Right lung (tissue), 10 donors: ENCODE measurements at places on chromosomes 13 and 19. TPM values are rescaled to one million over a fixed set of nuclear protein-coding genes. Genes with fewer than 3 reads are reported as not detected.

KCNJ14 gene
- 0.70 TPM for polyA plus RNA-seq

TSSK6 gene
- polyA plus RNA-seq = 0.69 TPM

UNC13A gene
- 0.86 TPM for polyA plus RNA-seq

ZNF534 gene
- 1.3 TPM for polyA plus RNA-seq

ATP5F1D gene
- 81.9 TPM for polyA plus RNA-seq

GRCh38 chr13:85738696-85739320 is 60.4 kb downstream of the SLITRK6 start:
- no peak for DNase-seq

- no peak for DNase-seq
Observed at GRCh38 chr13:25372284-25373081, 709 bp downstream of the ATP8A2 start.

DNA sequence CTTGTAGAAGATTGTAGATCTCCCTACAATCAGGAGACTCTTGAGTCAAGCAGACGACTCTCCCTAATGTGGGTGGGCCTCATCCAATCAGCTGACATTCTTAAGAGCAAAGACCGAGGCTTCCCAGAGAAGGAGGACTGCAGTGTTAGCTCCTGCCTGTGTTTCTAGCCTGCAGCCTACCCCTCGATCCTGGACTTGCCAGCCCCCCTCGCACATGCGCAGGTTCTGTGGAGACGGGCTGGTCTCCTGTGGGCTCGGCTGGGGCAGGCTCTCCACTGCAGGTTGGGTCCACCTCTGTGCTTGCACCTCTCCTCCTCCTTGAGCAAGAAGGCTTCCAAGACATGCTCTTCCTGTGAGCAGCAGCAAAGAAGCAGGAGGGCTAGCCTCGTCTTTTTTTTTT is 185.2 kb upstream of the SOX1 start:
- no peak for DNase-seq

DNA sequence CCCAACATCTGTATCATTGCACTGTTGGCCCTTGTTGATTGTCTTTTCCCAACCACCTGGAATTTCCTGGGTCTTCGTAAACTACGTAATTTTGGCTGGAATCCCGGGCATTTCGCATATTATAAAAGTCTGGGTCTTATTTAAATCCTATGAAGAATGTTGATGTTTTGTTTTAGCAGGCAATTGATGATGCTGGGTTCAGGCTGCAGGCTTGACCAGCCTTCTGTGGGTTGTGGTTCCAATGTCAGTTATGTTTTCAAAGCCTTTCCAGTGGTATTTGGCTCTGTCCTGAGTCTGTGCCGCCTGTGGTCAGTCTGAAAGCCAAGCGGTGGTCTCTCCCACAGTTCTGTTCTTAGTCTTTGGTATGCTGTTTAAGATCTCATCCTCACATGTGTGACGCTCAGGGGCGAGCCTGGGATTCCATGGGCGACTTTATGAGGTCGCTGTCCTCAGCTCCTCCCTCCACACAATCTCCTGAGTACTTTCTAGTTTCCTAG is 12.4 kb downstream of the SLC35E1 start:
- no peak for DNase-seq

GRCh38 chr19:57141699-57142098 is 3.3 kb downstream of the ZIM3 start:
- DNase-seq = no peak

DNA sequence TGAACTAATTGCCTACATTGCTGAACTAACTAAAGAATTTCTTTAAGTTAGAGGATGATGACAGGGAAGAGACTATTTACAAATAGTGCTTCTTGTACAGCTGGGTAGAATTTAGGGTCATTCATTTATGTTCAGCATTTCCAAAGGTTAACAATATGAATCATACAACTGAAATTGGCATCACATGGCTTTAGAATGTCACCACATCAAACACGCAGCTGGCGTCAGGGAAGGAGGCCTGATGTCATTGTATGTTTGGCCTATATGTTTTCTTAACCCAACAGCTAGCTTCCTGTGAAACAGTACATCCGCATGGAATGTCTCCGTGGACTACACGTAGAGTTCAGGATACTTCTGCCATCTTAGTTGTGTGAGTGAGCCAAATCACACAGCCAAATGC is 99.0 kb upstream of the TNFSF11 start:
- no peak for DNase-seq

- peak; percentile 39 for DNase-seq
Observed at GRCh38 chr13:85230691-85231093, 568.5 kb downstream of the SLITRK6 start.

- DNase-seq = peak; percentile 10
Observed at GRCh38 chr13:49371943-49372613, 71.8 kb downstream of the CAB39L start.

DNA sequence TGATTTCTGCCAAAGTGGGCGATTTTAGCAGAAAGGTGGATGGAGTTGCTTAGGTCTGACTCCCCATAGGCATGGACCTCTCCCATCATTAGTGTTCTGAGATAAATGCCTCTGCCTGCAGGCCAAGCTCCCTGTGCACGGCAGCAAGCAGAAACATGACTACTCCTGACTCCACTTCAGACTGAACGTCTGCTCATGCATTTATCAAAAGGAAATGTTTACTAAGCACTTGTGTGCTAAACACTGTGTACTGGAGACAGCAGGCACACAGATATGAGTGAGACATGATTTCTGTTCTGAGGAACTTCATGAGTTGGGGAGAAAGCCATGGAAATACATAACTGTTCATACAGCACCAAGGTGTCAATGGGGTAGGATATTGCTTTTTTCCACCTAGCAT is 149.6 kb downstream of the MIPEP start:
- no peak for DNase-seq

DNA sequence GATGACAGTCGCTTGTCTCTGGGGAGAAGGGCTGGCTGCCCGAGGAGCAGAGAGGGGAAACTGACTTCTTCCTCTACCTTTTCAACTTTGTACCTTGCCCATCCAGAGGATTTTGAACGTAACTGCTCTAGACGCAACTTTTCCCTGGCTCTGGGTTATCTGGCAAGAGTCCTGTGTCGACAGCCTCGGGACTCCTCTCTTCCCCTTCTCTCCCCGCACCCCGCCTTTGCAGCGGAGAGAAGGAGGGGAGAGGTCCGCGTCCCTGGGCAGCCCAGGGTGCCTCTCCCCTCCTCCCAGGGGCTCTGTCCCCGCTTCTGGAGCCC is 574 bp downstream of the SH3GL1 start:
- no peak for DNase-seq

DNA sequence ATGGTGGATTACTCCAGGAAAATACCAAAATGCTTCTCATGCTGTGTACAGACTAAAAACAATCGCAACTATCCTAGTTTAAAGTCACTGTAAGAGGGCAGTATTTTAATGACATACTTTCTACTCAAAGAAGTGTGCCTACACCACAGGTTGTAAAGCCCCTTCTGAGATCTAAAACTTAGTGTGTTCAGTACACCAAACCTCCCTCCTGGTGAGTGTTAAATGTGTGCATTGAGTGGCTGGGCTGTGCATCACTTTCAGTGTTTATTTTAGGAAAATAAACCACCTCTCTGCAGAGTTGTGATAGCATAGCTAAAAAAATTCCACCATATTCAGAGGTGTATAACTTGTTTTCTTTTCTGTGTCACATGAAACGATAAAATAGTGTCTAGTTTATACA is 263.7 kb downstream of the DACH1 start:
- DNase-seq = no peak

GRCh38 chr13:75579529-75579928 is 29.9 kb downstream of the UCHL3 start:
- DNase-seq = no peak

GRCh38 chr13:35979361-35979951 is 151.7 kb downstream of the DCLK1 start:
- DNase-seq = no peak

GRCh38 chr13:111489301-111489700 is 168.9 kb downstream of the TEX29 start:
- DNase-seq = no peak

GRCh38 chr13:39095500-39095899 is 57.2 kb downstream of the NHLRC3 start:
- no peak for DNase-seq

DNA sequence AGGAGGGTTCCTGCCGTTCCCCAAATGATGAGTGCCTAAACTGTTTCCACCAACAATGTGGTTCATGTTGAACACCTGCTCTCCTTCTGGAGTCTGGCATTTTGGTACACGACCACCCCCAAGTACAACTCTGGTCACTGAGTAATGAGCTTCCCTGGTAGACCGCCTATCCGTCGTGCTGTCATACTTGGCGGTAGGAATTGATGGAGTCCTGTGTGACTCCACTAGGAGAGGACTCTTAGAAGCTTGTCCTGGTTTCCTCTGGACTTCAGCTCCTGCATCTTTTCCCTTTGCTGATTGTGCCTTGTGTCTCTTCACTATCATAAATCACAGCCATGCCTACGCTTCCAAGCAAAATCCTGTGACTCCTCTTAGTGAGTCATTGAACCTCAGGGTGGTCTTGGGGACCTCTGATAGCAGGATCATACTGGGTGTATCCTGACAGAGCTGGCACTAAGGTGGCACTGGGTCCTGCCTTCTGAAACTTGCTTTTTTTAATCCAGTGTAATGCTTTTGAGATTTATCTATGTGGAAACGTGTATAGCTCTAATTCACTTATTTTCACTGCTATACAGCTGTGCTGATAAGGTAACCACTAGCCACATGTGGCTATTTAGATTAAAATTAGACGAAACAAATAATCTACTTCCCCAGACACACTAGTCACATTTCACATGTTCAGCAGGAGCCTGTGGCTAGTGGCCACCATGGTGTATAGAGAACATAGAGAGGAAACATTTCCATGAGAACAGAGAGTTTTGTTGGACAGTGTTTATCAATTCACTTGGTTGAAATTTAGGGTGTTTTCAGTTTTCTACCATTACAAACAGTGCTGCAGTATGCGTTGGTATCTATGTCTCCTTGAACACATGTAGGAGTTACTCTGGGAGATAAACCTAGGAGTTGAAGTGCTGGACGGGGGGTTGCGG is 6.1 kb upstream of the ASF1B start:
- DNase-seq = no peak

DNA sequence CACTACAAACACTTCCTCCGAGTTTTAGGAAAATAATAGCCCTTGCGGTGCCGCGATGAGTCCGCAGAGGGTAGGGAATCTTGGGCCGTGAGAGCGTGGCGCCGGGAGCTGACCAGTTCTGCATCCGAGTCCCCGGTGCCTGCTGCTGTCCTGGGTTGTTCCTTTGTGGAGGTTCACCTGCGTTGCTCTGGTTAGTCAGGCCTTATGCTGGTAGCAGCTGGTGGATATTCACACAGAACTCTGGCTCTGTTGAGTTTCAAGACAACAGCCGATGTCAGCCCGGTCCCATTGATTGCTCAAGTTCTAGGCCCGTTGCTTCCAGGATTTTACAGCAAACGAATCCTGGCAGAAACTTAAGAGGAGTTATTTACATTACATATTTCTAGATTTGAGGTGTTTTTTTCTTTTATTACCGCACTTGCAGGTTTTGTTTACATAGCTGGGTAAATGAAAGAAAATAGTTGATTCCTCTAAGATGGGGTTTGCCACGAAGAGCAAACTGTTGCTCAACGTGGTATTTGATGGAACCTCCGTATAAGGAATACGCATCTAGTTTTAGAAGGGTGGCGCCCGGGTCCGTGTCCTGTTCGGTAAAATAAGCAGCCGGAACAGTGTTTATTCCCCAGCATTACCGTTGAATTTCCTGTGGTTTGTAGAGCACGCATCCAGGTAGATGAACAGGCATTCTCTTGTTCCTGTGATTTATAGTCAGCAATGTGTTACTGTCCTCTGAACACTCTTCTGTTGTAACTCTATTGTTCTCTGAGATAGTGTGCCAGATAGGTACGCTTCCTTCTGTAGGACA is 1.3 kb downstream of the CLDN10 start:
- no peak for DNase-seq
